ENCODE measurements at places on chromosomes 16 and 17.

DNA sequence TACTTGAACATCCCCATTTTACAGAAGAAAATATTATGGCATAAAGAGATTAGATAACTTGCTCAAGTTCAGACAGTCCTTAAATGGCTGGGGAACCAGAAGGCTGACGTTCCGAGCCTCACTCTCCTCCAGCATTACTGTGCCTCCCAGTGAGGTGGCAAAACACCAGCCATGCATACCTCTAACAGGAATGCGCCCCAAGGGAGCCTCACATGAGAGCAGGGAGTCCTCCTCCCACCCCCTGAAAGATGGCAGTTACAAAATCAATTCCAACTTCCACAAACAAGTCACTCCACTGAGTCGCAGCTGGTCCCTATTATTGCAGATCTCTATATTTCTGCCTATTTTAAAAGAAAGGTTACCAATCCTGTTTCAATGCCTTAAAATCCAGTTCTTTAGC is 55.5 kb downstream of the ANKFY1 start:
- DNase-seq: no peak

- DNase-seq: no peak
These were observed at the start of gene CD300E for GRCh38 chr17:74623693-74624093. Gene CD300E (minus strand): TSS chr17:74623738. CDS start chr17:74623621, 117 bp downstream.

DNA sequence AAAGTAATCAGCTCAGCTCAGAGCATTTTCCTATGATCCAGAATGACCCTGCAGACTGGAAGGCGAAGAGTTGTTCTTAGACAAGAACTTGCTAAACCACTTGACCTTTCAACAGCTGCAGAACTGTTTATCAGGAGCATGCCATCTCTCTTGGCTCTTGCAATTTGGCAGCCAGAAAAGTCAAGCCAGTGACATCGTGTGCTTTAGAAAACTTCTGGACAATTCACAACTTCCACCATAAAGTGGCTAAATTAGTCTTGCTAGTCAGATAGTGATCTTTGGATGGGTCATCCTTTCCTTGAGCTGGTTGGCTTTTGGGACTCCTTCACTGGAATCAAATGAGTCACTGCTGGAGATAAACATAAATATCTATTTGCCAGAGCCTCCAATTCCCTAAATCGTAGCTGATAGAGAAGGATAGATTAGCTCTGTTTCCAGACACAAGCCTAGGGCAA is 146.5 kb downstream of the MAP2K6 start:
- no peak for DNase-seq

DNA sequence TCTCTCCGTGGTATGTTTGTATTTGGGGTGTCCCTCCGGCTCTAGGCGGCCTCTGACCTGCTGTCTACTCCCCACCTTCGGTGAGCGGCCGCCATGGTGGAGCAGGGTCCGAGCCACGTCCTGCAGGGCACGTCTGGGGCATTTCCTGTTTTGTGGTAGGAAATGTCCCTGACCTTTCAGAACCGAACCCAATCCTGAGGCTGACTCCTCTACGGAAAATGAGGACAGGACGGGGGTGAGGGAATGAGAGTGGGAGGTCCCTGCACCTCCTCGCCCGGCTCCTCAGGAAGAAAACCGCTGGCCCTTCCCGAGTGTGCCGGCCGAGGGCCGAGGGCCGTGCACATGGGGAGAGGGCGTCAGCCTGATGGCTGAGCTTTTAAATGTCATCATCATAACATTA is 45.8 kb downstream of the WDR45B start:
- DNase-seq: no peak

DNA sequence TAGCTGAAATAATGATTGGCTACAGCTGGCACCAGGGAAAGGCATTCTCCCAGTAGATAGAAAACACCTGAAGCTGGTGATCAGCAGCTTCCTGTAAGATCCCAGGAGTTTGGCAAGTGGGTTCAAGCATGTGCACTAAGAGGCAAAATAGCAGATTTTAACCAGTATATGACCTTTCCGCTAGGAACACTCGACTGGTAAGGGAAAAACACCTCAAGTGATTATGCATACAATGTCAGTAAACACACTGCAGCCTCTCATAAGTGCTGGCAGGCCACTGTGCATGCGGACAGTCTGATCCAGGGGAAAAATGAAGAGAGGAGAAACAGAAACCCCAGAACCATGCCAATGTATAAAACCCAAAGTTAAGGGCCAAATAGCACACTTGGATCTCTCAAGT is 49.0 kb upstream of the HLF start:
- no peak for DNase-seq

All from activated CD8-positive, alpha-beta memory T cell treated with anti-CD3 and anti-CD28 coated beads, Interleukin-2, amount 50 U/mL, for 4 hours (primary cell).